Stimulated activated CD4-positive, alpha-beta T cell treated with anti-CD3 and anti-CD28 coated beads, Interleukin-1b, Interleukin-23, amount 100 ng/mL, for 1 hour (primary cell): ENCODE measurements at places on chromosomes 2 and 18.

DNA sequence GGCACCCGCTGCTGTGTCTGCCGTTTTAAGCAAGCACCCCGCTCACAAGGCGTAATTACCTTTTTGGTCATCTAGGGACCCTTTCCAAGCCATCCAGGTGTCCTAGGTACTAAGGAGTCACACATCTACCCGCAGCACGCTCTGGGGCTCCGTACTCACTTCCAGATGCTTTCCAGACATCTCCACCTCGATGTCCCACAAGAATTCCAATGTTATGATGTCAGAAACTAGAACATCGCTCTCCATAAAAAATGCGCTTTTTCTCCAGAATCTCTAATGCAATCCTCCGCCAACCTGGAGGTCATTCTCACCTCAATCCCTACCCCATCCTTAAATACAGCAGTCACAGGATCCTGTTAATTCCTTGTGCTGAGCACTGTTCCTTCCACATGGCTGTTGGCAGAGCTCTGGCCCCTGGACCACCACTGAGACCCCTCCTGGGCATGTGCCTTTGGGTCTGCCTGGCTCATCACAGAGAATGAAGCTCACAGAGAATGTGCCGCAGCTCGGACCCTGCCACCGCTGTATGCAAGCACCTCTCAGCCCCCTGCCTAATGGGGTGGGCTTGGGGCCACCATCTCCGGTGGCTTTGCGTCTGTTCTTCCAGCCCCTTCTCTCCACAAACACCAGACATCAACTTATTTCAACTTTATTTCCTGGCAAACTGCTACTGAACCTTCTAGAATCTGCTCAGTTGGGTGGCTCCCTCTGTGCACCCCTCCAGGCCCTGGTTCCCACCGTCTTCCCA, 4.6 kb upstream of the PXDN start:
- no peak for DNase-seq

DNA sequence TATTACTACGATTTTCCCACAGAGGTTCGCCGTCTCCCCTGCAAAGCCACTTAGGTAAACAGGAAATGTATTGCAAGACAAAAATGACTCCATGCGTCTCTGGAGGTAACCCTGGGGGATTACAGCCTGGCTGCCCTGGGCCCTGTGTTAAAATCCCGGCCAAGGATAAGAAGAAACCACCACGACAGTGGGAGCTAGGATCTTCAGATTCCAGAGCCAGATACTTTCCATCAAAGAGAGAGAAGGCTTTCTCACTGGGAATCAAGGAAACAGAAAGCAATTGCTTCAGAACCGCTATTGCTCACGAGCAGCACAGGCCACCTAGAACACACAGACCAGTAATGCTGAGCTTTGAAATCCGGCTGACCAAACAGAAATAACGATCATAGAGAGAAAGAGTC, 97.9 kb upstream of the ZNF516 start:
- no peak for DNase-seq

DNA sequence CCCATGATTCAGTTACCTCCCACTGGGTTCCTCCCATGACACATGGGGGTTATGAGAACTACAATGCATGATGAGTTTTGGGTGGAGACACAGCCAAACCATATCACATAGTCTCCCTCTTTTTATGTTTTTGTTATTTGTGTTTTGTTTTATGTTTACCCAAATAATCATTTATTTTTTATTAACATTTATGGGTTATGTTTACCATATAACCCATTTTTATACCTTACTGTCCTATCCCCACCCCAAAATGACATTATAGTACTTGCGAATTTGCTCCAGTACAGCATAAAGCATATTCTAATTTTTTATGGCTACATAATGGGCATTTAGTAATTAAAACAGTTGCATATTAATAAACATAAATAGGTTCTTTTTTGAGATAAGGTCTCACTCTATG, 61.9 kb upstream of the TTC27 start:
- no peak for DNase-seq

- DNase-seq, result no peak
Measured at GRCh38 chr2:55926246-55926645, 2.7 kb upstream of the EFEMP1 start.

- DNase-seq, result no peak
Measured at GRCh38 chr2:25381502-25381901, 39.8 kb upstream of the DNMT3A start.

GRCh38 chr2:85096616-85097015, 36.6 kb upstream of the TCF7L1 start:
- no peak for DNase-seq

DNA sequence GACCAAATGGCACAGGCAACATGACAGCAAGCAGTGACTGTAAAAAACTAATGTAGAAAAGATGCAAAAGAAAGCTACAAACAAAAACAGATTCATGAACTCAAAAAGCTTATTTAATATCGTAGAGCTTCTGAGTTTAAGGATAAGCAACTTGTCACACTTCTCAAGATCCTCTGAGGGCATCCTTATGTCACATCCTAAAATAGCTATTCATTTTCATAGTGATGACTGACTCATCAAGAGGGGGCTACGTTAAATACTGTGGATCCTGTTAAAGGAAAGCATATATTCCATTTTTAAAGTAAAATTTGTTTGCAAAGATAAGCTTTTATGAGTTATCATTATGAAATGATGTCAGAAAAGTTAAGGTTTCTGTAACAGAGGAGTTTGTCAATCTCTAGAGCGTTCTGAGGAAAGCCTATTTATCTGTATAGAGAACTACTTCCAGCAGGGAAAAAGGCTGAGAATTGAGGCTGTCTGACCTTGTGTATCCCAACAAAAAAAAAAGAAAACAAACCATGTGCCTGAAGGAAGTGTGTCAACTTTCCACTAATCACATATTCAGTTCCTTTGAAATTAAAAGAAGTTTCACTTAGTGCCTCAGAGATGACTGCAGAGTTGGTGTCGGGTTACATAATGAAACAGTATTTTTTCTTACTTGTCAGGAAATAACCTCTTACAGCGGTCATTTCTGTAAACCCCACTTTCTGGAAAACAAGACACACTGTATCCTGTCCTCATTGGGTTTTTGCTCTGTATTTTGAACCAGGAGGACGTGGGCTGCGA, 115.5 kb downstream of the ESCO1 start:
- DNase-seq, result no peak

DNA sequence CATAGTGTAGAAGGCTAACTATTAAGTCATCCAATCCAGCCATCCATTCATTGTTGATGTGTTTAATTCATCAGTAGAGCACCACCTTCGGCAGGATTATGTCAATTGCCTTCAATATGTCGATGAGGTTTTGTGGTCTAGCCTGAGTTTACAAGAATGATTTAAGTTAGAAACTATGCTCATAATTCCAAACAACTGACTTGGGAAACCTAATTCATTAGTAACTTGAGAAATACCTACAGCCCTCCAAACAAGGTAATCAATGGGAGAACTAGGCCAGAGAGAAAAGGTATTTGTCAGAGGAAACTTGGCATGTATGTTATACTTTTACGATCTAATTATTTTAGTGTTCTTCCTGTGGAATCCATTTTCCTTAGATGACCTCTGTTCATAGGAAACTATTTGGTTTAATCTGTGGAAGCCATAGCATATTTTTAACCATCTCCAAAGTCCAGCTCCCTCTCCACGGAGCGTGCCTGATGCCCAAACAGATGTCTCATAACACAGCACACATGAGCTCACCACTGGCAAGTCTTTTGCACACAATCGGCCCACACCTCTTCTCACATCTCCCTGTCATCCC, 148.5 kb downstream of the GFPT1 start:
- DNase-seq, result no peak

DNA sequence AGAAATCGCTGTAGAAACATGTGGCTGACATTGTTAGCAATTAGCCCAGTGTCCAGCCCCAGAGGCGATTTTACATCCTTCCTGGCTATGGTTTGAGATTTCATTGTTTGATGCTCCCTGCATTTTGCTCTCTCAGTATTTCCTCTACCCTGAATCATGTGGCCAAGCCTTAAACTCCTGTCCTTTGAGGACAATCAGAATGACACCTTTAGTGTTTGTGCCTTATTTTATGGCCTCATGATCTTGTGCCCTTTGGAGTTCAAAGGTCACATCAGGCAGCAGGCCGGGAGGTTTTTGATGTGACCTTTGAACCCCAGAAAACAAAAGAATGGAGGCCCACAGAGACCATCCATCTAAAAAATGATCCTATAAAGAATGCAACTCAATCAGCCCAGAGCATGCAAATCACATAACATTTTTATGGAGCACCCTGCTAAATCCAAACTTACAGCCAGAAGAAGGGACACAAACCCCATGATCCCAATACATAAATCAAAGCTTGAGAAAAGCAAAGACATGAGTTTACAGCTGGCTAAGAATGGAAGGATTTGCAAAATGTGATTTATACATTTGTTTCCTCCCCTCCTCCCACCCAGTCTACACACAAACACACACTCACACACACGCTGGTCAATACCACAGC, 52.5 kb downstream of the FECH start:
- DNase-seq, result no peak

GRCh38 chr2:185044323-185044874, 446.1 kb downstream of the ZNF804A start:
- DNase-seq, result no peak

- DNase-seq, result no peak
Measured at GRCh38 chr2:219718066-219718465, 90.6 kb downstream of the SLC4A3 start.

DNA sequence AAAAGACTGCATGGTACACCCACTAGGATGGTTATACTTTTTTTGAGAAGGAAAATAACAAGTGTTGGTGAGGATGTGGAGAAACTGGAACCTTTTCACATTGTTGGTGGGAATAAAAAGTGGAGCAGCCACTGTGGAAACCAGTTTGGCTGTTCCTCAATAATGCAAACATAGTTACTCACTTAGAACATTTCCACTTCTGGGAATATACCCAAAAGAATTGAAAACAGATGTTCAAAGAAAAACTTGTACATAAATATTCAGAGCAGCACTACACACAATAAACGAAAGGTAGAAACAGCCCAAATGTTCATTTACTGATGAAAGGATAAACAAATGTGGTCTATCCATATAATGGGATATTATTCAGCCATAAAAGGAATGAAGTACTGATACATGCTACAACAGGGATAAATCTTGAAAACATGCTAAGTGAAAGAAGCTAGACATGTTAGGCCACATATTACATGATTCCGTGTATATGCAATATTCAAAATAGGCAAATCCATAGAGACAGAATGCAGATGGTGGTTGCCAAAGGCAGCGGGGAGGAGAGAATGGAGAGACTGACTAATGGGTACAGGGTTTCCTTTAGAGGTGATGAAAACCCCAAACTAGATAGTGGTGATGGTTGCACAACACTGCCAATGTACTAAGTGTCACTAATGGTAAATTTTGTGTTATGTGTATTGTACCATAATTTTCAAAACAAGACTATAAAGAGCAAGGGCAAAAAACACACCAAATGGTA, 20.9 kb upstream of the LMAN1 start:
- DNase-seq, result no peak

DNA sequence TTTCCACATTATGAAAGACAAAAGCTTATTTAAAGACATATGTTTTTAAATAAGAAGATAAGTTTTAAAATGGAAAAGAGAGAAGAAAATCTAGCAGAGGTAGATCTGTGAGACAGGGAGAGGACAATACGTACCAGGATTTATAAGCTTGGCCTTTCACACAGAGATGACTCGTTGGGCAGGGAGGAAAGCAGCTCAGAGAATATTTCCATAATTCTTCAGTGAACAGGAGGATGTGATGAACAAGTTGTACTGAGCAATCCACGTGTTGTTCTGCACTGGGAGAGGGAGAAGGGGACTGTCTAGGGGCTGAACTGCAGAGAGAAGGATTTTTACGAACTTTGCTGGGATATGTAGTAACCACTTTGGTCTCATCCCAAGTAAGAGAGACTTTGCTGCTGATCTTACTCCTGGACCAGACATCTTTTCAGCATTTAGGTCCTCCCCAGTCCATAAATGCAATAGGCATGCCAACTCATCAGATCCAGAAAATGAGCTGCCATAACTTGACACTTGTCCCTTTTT, 162.5 kb upstream of the SETBP1 start:
- no peak for DNase-seq

GRCh38 chr2:195442458-195443175, 214.4 kb upstream of the SLC39A10 start:
- DNase-seq, result no peak

DNA sequence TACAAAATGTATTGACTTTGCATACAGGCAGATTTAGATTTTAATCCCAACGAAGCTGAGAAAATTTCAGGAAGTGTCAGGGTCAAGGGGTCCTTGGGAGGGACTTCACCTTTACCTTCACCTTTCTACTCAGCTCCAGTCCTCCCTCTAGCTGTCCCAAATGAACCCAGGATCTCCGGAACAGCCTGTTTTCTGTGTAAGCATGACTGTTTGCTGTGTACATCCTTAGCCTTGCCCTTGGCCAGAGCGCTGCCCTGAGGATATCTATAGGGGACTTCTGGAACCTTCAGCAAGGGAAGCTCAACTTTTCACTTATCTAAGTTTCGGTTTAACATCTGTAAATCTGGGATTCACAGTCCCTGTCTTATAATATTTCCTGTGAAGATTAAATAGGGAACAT, 246.8 kb upstream of the ST6GAL2 start:
- no peak for DNase-seq

GRCh38 chr18:31685097-31686082, 1.0 kb upstream of the B4GALT6 start:
- DNase-seq, result no peak

GRCh38 chr2:3334392-3335345, 42.9 kb downstream of the EIPR1 start:
- no peak for DNase-seq

DNA sequence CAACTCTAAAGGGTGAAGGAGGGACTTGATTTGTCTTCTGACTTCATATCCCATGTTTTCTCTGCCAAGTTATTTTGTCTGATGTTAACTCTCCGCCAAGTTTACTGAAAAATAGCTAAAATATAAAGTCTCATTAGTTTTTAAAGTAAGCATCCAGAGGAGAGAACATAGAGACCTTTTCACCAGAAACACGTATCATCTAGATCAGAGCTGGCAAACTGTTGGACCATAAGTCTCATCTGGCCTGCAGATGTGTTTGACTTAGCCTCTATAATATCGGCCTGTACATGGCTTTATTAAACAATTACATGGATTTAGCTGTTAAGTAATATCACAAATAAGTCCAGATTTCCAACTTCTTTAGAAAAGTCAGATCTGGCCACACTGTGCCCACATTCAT, 182.6 kb downstream of the PLCL1 start:
- no peak for DNase-seq

GRCh38 chr2:111710085-111710484, 173.9 kb downstream of the ANAPC1 start:
- no peak for DNase-seq
